Activated T-cell treated with anti-CD3 and anti-CD28 coated beads, Interleukin-2, amount 50 U/mL, for 24 hours (primary cell): ENCODE measurements at places on chromosomes 3 and 15.
A peak's percentile ranks its signal among the peaks of the same experiment; 100 is the strongest.

DNA sequence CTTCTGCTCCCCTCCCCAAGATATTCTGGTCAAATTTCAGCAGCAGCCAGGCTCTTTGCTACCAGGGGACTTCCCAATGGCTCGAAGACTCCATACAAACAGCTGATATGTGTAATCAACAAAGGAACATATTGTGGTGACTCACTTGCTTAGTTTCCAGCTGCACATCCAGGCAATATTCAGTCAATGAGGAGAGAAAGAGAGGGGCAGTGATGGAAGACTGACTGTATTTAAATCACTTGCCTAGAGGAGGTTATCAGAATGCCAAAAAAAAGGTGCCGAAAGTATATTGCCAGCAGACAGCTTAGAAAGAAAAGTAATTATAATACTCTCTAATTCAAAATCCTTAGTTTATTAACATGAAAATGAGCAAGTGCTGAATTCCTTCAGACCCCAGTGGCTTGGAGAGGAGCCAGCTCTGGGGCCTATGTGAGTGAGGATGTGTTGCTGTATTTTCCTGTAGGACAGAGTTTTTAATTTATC lies 236.5 kb downstream of the LRTM1 start:
- DNase-seq, result no peak

GRCh38 chr3:89300981-89301380 lies 193.6 kb downstream of the EPHA3 start:
- no peak for DNase-seq

DNA sequence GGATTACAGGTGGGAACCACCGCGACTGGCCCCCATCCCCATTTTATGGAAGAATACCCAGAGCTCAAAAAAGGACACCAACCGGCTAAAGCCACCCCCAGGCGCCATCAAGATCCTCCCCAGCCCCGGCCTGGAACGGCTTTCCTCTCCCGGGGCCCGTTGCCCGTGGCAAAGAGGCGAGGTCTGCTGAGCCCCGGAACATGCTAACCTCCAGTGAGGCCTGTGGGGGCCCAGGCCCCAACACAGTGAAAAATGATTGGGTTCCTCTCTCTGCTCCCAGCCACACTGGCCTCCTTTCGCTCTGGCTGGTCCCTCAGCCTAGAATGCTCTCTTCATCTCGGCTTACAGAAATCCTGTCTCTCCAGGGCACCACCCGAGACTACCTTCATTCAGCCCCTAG lies 46.5 kb upstream of the SMAD6 start:
- DNase-seq, result no peak

DNA sequence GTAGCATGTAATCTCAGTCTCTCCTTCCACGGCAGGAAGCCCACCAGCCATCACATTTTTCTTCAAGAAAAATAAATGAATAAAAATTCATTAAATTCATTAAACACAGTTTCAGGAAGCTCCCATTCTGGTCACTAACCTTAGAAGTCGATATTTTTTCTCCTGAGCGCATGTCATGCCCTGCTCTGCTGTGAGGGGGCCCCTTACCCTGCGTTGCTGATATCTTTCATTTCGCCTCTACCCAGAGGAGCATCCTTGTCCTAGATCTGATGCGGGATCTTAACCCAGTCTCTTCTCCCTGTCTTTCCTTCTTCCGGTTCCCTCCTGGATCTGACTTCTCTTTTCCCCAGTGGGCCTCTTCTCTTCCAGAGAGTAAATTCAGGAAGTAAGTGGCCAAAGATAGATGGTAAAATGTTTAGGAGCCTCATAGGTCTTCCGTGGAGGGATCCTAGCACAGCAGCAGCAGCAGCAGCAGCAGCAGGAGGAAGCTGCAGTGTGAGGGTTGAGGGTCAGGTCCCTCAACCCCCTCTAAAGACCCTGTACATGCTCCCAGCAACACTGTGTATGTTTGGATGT lies 1.4 kb upstream of the ILDR1 start:
- DNase-seq, result no peak

DNA sequence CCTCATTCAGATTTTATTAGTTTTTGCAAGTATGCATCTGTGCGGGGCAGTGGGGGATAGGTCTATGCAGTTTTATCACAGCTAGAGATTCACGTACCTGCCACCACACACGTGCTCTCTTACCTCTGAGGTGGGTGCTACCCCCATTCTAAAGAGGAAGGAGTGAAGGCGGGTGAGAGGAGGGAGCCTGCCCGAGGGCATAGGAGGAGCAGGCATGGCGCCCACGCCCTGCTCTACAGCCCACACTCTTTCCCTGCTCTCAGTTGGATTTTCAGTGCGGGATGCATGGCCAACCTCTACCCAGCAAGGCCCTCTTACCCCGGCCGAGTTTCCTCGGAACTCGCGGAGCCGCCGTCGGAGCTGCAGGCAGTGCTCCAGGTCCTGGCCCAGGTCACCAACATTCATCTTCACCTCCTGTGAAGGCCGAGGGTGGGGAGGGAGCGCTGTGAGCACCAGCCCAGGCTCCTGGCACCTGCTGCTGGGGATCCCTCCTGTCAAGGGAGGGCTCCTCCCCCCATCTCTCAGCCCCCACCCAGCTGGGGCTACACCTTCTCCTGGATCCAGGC lies 26.9 kb downstream of the PLA2G4B start:
- DNase-seq, result no peak

GRCh38 chr3:32856355-32856889 lies 38.6 kb downstream of the TRIM71 start:
- no peak for DNase-seq

DNA sequence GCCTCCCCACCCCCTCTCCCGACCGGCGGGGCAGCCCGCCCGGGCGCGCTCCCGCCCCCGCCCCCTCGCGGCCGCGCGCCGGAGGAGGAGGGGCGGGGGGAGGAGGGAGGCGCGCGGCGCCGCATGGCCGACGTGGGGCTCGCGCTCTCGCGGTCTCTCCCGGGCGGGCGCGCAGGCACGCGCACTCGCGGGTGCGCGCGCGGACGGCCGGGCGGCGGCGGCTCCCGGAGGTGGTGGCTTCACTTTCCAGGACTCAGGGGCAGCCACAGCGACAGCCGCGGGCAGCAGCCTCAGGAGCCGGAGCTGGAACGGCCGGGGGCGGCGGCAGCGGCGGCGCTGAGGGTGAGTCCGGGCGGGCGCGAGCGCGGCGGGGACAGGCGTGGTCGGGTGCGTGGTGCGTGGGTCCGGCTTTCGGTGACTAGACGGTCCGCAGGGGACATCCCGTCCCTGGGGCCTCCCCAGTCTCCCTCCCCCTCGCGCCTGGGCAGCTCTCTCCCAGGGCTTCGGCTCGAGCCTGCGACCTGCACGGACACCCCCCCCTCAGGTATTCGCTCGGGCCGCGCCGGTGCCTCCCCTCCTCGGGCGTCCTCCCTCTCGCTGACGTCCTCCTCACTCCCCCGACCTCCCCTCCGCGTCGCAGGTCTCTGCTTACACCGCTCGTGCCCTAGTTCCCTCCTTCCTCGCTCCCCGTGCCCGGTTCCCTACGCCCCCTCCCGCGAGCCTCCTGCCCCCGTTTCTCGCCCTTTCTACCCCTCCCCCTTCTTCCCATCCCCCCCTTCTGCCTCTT lies at the start of gene UBE2E2:
TSS of gene UBE2E2 (plus strand) at position 407 of the 787 bp plus-strand sequence.
- peak; percentile 76 for DNase-seq

GRCh38 chr15:44064706-44065105 lies 130.4 kb downstream of the FRMD5 start:
- DNase-seq, result no peak

GRCh38 chr3:31305340-31305739 lies 227.4 kb upstream of the STT3B start:
- DNase-seq, result no peak

DNA sequence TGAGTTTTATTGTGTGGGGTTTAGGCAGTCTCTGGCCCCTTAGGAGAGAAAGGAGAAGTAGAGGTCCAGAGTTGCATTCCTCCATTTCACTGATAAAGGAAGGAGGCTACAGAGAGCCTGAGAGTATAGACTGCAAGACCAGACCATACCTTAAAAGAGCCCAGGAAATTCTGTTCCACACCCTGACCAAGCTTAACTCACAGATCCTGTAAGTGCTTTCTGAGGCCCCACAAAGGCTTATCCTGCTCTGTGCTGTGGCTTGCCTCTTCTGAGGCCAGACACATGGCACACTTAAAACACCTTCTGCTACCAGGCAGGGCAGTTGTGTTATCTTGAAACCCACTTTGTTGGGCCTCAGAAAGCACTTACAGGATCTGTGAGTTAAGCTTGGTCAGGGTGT lies 39.2 kb upstream of the LEKR1 start:
- no peak for DNase-seq

DNA sequence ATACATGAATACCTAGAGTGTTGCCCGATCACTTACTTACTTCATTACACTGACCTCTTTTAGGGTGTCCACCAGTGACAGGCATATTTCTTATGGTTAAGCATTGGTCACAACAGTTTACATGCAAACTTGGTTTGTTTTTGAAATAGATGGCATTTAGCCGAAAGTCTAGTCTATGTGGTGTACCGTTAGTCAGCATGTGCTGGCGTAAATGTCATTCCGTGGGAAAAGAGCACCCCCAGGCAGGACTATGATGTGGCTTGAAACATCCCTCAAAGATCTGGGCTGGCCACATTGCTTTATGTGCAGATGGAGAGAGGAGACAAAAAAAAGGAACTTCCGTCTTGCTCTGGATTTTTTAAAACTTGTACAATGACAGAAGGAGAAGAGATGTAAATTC lies 357.0 kb upstream of the ICE2 start:
- DNase-seq, result no peak

DNA sequence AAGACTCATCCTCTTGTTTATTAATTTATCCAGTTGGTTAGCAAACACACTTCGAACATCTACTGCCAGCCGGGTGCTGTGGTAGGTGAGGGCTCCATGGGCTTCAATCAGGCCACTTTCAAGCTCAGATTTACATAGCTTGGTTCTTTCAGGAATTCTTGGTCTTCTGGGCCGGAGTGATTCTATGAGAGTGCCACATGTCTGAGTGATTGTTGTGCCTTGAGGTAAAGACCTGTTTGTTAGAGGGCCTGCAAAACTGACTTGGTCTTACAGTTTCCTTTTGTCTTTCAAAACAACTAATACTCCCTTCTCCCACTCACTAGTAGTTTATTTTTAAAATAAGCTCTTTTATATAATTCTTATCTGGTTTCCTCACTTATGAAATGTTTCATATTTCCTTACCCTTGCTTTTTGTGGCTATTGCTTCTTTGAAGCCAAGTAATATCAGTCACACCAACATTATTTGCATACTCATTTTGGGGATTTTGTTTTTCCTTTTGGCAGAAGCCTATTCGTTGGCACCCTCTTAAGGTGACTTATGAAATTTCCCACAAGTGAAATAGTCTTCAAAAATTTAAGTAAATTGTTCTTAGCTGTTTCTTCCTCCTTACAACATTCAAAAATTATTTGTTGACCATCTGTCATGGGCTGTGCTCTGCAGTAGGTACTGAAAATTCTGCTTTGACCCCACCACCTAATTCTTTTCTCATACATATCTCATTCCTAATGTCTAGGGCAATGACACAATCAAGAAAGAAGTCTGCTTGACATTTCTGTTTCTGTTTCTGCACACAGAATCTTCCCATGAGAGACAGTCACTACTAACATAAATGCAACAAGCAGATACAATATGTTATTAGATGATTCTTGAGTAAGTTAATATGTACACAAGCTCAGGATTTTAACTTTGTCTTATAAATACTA lies 120.2 kb downstream of the LRRC28 start:
- no peak for DNase-seq

DNA sequence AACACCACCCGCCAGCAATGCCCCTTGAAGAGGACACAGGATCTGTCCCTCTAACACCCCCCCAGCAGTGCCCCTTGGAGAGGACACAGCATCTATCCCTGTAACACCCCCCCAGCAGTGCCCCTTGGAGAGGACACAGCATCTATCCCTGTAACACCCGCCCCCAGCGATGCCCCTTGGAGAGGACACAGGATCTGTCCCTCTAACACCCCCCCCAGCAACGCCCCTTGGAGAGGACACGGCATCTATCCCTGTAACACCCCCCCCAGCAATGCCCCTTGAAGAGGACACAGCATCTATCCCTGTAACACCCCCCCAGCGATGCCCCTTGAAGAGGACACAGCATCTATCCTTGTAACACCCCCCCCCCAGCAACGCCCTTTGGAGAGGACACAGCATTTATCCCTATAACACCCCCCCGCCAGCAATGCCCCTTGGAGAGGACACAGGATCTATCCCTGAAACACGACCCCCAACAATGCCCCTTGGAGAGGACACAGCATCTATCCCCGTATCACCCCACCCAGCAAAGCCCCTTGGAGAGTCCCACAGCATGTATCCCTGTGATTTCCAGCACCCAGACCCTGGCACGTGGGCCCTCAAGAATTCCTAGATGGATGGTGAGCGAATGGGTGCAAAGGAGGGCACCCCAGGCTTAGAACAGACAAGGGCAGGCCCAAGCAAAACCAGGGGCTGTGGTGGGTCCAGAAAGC lies 26.9 kb downstream of the TNK2 start:
- DNase-seq, result no peak

- no peak for DNase-seq
Measured at GRCh38 chr3:124997303-124998246, 58.2 kb downstream of the HEG1 start.

GRCh38 chr15:59349680-59350420 lies 22.8 kb downstream of the MYO1E start:
- DNase-seq, result no peak

DNA sequence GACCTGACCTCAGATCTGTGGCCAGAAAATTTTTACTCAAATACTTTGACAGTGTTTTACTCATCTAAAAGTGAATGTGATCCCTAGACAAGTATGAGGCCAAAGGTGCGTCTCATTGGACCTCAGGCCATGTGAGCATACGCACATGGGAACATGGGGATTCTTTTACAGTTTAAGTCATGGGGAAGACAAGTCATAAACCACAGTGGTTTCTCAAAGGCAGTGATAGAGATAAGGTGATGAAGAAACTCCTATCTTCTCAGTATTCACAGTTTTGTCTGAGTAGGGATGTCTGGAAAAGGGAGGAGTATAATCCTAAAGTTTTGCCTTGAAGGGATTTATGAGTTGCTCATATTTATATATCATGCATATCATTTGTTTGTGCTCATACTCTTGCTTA lies 173.8 kb downstream of the FNDC3B start:
- DNase-seq, result no peak

DNA sequence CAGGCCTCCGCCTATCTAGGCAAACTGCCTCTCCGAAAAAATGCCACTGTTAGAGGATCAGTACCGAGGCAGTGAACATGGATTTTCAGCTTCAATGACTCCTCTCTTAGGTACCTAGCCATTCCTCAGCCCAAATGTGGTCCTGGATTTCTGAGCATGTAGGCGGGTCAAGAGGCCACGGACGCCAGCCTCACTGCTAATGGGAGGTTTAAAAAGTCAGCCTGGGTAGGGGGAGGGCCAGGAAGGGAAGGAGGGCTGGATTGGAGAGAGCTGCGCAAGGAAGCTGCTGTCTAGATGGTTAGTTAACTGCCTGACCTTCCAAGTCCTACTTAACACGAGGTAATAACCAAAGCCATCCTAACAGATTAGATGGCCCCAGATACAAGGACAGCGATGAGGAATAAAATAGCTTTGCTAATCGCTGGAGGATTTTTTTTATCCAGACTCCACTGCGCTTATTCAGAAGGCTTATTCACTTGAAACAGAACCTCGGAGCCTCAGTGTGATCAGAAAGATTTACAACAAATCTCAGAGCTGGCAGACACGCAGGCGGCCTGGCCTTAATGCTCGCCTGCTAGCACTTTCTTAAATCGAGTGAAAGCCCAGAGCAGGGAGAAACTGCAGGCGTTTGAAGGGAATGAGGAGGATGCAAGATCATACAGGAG lies 34.3 kb downstream of the TLE3 start:
- no peak for DNase-seq
